RWPE2 (cell line): ENCODE measurements at places on chromosomes 3 and 15.

DNA sequence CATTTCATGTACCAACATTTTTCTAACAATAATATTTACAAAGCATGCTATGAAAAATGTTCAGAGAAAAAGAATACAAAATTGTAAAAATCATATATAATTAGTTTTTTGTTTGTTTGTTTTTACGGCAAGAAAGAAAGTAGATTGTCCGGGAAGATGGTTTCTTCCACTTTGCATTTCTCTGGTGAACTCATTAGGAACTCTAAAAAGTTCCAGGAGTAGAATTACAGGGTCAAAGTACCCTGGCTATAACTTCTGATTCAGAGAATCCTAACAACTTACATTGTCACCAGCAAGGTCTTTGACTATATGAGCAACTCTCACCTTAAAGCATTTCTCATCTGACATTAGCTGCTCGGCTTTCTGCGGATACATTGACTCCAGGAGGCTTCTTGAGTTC, 196.7 kb downstream of the PDE8A start:
- DNase-seq, result no peak

GRCh38 chr3:197001106-197001971, 28.3 kb downstream of the MELTF start:
- no peak for DNase-seq

DNA sequence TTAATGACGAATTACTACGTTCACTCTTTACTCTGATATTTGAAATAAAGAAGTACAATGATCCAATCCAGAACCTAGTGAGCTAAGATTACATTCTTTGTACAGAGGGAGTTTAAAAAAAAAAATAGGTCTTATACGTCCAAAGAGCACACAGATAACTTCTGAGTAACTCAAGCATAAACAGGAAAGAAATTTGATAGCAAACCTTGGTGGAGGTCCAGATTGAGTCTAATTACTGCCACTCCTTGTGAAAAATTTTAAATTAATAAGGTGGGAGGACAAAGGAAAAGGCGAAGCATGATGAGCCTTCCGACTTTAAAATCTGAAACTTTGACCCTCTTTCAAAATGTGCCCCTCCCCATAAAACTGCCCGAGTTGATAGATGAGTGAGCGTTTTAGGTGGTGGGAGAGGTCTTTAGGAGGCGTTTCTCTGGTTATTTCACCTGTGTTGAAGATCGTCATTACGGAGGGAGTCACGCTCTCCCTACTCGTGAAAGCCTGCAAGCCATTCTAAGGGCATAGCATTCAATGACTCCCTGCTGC, 127.0 kb upstream of the ROBO2 start:
- DNase-seq, result no peak

DNA sequence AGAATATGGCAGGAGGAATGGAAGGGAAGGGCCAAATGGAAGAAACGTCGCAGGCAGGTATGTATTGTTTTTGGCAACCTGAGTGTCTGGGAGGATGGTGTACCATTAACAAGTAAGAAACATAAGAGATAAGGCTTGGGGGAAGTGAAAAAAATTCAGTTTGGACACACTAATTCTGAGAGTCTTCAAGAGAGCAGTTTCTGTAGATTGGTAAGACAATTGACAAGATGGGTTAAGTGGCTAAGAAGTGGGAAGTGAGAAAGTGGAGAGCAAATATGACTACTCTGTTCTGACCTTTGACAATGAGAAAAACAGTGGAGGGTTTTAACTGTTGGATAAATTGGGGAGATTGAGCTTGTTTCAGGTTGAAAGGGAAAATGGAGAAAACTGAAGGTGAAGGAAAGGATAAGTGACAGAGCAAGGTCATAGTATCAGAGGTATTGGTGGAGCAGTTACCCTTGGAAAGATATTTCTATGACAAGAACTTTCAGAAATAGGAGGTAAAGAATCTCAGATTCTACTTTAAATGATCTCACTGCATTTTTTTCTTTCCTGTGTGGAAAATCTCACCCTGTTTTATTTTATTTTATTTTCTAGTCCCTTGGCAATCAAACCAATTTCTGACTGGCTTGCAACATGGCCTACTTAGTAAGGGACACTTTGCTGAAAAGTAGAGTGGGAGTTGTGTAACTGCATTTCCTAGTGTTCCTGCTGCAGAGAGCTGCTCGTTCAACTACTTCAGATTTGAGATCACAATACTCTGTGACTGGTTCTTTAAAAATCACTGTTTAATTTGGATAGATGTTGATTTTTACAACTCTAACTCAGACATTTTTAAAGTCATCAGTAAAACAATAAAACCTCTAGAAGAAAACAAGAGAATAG, 23.1 kb upstream of the GABPB1 start:
- no peak for DNase-seq

DNA sequence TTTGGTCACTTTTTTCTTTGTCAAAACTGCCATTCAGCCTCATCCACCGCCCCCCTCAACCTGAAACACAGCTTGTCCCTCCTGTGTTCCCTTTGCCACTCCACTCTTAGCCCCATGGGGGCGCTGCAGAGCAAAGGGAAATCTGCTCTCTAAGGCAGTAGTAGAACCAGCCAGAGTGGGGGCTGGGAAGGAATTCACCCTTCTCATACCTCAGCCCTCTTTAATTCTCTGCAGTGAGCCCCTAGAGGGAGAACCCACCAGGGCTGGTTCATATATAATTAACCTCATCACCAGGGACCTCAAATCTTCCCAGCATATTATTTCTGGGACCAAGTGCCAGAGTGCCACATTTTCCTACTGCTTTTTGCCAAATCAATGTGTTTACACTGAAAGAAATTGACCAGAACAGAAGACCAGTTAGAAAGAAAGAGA, 2.8 kb upstream of the BCL6 start:
- peak; percentile 66 for DNase-seq

- DNase-seq, result peak; percentile 66
These were observed 34.1 kb downstream of the ZNF710 start for GRCh38 chr15:90035095-90035839.

- no peak for DNase-seq
These were observed 309.1 kb upstream of the ICE2 start for GRCh38 chr15:60787837-60788691.

- no peak for DNase-seq
These were observed 19.5 kb upstream of the HRH1 start for GRCh38 chr3:11134794-11135193.
